ENCODE measurements at places on chromosomes 13 and 19. TPM values are rescaled to one million over a fixed set of nuclear protein-coding genes. Genes with fewer than 3 reads are reported as not detected.

The ZNF547 gene
- total RNA-seq = 3.3 TPM

GRCh38 chr19:39637891-39638290 lies 17.8 kb upstream of the LGALS16 start:
- DNase-seq = no peak

GRCh38 chr13:18952225-18953016 lies 229.2 kb downstream of the TUBA3C start:
- DNase-seq = peak; percentile 92

DNA sequence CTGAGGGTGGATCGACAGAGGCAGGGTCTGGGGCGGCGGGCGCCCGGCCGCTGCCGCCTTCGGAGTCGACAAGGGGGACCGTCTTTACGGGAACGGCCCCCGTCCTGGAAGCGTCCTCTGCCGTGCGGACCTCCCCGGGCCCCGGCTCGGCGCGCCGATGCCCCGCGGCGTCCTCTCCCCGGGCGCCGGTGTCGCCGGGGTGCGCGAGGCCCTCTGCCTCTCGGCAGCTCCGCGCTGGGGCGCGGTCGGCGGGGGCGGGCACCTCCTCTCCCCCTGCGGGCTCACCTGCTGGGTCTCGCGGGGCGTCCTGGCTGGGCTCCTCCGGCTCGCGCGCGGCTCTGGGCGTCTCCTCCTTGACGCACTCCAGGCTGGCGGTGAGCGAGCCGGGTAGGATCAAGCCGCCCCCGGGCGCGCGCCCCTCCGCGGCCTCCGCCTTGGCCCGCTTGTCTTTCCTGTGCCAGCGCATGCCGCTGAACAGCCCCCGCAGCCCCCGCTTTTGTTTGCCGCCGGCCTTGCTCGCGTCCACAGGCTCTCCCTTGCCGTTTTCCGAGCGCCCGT lies 1.5 kb downstream of the AMER2 start:
- no peak for DNase-seq

GRCh38 chr13:112179995-112180394 lies 113.0 kb downstream of the SOX1 start:
- DNase-seq = no peak

The CNN1 gene
- 3,006 TPM for total RNA-seq

GRCh38 chr19:57231686-57232085 lies 863 bp downstream of the AURKC start:
- peak; percentile 62 for DNase-seq

The MTUS2 gene
- total RNA-seq = 7.1 TPM

DNA sequence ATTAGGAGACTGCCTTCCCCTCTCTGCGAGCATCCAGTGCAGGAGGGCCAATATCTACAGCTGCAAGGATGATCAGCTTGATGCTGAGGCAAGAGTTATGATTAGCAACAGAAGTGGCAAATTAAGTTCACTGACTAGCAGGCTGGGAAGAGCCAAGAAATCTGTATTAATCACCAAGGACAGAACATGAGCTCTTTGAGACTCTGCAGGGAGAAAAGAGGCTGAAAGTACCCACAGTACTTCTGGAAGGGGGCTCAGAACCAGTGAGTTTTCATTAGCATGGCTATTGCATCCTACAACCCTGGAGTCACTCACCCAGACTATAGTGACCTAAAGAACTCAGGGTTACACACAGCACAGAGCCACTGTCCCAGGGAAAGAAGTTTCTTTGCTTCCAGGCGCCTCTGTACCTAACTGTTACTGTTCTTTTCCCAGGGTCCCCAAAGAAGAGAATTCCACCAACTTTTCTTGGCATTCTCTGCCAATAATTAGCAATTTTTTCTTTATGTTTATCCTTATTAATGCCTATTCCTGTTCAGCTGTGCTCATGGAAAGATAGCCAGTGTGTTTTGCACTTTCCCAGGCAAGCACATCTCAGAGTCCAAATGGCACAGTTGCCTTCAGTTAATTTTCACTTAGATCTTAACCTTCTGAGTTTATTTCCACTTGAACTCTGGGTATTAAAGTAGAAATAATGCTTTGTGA lies 25.8 kb upstream of the MEDAG start:
- no peak for DNase-seq

The ZNF772 gene
- 8.4 TPM for total RNA-seq

- DNase-seq = no peak
Measured at GRCh38 chr13:84118839-84119409, 236.7 kb upstream of the SLITRK1 start.

DNA sequence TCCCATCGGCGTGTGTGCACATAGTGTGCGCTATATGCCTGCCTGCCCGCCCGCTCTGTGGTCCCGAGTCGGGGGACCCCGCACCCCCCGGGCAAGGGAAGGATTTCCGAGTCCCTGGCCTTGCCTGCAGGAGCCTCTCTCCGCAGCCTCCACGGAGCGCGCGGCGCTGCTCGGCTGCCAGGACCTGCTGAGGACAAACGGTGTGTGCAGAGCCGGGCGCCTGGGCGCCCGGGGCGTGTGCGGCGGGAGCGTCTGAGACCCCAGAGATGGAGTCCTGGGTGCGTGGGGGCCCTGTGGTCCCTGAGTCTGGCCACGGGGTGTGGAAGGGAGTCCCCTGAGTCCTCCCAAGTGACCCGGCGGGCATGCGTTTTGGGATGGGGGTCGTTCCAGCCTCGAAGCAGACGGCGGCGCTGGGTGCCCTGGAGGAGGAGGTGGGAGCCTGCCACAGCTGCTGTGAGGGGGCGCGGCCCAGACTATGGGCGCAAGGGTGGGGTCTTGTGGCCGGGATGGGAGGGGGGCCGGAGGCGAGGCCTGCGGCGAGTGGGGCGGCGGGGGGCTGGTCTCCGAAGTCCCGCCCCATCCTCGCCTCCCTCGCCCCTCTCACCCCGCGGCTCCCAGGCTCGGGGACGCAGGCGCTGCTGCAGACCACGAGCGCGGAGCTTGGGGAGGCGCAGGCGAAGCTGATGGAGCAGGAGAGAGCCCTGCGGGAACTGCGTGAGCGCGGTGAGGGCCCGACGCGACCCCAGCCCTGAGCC lies 25.3 kb downstream of the CLEC4M start:
- DNase-seq = no peak

The TMC4 gene
- total RNA-seq = 0.26 TPM

DNA sequence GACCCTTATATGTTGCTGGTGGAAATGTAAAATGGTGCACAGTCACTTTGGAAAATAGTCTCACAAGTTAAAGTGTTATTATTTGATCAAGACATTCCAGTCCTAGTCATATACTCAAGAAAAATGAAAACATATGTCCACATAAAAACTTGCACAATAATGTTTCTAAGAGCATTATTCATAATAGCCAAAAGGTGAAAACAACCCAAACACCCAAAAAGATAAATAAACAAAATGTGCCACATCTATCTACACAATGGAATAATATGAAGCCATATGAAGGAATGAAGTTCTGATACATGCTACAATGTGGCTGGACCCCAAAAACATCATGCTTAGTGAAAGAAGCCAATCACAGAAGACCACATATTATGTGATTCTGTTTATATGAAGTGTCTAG lies 14.4 kb upstream of the AKAP8 start:
- no peak for DNase-seq

DNA sequence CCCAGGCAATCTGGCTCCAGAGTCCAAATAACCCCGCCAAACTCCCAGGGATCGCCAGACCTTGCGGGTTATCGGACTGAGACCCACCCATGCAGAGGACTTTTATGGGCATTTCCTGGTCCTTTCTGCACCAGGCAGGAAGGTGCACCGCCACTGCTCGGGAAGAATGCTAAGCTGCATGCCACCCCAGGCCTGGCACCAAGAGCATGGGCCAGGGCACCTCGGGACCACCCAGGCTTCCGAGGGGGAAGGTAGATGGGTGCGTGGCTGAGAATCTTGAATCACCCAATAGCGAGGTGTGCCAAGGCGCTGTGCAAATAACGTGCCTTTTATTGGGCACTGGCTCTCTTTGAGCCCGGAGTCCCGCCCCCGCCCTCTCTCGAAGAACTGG lies 422 bp upstream of the ZNF575 start:
- no peak for DNase-seq

DNA sequence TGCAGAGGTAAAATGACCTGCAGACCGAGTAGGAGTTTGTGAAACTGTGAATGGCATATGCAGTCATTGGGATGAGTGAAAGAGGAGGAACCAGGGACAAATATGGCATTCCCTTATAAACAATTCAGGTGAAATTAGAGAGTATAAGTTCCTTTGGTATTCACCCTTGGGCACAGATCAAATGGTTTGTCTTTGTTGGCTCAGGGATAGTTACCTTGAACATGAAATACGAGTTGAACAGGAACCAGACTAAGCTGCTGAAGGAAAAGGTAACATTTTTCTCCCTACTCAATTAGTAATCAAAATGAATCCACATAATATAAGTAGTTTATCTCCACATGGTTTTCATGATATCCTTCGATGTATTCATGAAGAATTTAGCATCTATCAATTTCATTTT lies 50.5 kb downstream of the SLITRK1 start:
- DNase-seq = no peak

The TLE6 gene
- 0.91 TPM for total RNA-seq

GRCh38 chr19:49727217-49728030 lies 35.7 kb downstream of the TSKS start:
- no peak for DNase-seq

The FCHO1 gene
- 1.6 TPM for total RNA-seq

The SIGLEC7 gene
- total RNA-seq = 2.2 TPM

DNA sequence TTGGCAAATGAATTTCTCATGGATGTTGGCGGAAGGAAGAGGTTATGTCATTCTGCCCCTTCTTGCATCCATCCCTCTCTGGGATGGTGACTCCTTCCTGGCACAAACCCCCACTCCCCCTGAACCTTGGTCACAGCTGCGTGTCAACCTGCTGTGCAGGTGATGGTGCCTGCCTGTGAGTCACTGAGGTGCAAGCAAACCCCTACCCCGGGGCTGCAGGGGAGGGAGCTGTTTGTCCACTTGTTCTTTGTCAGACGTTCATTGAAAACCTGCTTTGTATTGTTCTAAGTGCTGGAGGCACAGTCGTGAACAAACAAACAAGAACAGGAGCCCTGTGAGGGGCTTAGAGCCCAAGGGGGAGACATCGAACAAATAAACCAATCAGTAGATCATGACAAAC lies 2.0 kb upstream of the GAPDHS start:
- DNase-seq = no peak

The IGFL1 gene
- not detected for total RNA-seq

GRCh38 chr19:656751-657559 lies 6.1 kb downstream of the RNF126 start:
- DNase-seq = no peak

DNA sequence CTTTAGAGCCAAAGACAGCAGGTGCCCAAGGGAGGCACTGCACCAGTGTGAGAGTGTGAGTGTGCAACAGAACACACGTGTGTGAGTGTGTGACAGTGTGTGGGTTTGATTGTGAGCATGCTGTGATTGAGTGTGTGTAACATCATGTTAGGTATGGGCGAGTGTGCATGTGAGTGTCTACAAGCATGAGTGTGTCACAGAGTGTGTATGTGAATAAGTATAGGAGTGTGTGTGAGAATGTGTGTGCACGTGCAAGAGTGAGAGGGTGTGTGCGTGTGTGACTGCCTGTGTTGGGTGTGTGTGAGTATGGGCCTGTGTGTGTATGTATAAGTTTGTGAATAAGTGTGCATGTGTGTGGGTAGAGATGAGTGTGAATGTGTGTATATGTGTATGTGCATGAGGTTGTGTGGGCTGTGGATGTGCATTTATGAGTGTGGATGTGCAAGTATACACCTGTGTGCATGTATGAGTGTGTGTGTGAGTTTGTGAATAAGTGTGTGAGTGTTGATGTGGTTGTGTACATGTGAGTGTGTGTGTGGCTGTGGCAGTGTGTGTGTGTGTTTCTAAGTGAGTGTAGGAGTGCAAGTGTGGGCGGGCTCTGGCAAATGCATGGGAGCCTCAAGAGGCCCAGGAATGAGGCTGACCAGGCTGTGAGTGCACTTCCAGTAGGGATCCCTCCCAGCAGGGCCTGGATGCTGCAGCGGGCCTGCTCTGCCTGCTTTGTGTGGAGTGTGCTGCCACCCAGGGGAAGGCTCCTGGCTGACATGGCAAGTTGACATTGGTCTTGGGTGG lies 198.4 kb downstream of the COL4A1 start:
- DNase-seq = peak; percentile 93

GRCh38 chr13:110616103-110617101 lies 1.1 kb downstream of the NAXD start:
- DNase-seq = no peak

DNA sequence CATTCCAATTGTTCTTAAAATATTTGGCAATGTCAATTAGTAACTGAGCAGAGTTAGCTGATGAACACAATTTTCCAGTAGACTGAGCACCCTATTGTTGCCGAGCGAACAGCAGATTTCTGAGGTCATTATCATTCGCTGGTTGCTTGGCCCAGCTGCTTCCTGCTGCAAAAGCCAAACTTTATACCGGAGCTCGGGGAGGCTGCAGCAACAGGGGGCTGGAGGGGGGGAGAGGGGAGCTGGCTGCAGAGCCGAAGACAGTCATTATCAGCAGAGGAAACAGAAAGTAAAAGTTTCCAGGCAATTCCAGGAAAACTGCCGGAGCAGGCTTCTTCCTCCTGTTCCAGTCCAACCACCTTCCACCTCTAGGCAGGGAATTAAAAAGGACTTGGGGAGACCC lies 77.9 kb downstream of the ZNF536 start:
- no peak for DNase-seq

The RFPL4AL1 gene
- total RNA-seq = not detected

The PLPP2 gene
- 4.6 TPM for total RNA-seq

The LGALS4 gene
- not detected for total RNA-seq

GRCh38 chr13:58376775-58377174 lies 745.2 kb downstream of the PCDH17 start:
- no peak for DNase-seq

GRCh38 chr13:103195762-103196161 lies 129.5 kb upstream of the SLC10A2 start:
- DNase-seq = no peak

DNA sequence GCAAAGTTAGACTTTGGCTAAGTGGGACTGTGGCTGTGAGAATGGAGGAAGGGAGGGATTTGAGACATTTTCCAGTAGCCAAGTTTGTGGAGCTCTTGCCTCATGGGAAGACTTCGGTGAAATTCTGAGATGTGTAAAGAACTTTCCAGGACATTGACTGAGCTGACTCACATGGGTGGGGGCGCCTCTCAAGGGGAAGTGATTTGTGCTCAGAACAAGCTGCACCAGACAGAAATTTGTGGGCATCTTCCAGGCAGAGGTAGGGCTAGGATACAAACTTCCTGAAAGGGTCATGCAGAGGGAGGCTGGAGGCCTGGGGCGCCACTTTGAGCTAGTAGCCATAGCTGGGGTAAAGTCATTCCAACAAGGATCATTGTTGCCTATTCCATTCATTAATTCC lies 9.8 kb upstream of the SIGLEC10 start:
- DNase-seq = no peak

GRCh38 chr19:37929355-37929923 lies 22.4 kb downstream of the SIPA1L3 start:
- no peak for DNase-seq
